ENCODE measurements at places on chromosomes 2 and 18. TPM values are rescaled to one million over a fixed set of nuclear protein-coding genes. Genes with fewer than 3 reads are reported as not detected.

GRCh38 chr2:112713585-112713925, 7.3 kb upstream of the NT5DC4 start:
- no peak for DNase-seq

DNA sequence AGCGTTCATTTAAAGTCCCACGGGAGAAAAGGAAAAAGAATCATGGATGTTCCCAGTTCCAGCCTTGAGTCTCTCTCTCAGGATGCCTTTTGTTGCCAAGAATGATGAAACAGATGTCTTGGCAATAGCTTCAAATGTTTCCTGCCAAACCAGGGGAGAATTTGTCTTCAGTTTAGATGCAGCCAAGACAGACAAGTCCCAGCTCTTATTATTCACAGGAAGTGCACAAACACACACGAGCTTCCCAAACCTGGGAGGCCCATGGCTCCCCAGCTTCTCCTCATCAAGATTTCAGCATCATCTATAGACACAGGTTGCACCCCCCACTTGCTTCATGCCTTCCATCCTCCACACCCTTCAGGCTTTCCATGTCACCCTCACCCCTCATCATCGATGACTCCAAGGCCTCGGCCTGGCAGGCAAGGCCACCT, 45.9 kb downstream of the HS1BP3 start:
- DNase-seq = no peak

GRCh38 chr18:80210312-80211083, 36.8 kb downstream of the PARD6G start:
- no peak for DNase-seq

DNA sequence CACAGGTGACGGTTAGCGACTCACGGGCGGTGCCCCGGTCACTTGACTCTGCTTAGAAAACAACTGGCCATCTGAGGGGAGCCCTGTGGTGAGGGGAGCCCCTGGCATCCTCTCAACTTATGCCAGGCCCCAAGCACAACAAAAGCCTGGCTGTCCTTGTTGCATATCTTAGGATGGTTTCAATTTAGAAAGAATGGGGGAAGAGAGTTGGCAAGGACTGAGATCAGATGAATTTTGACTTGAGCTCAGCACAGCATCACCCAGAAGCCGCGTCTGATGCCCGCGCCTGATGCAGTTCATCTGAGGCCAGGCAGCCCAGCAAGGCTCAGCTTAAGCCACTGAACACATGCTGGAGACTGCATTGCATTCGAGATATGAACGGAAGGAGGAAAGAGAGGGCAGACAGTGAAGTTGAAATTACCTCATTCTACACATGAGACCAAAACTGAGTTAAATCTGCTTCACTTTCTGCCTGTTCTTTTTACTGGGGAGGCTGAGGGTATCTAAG, 36.8 kb downstream of the MYT1L start:
- DNase-seq = no peak

GRCh38 chr2:64228918-64229317, 84.7 kb upstream of the PELI1 start:
- no peak for DNase-seq

DNA sequence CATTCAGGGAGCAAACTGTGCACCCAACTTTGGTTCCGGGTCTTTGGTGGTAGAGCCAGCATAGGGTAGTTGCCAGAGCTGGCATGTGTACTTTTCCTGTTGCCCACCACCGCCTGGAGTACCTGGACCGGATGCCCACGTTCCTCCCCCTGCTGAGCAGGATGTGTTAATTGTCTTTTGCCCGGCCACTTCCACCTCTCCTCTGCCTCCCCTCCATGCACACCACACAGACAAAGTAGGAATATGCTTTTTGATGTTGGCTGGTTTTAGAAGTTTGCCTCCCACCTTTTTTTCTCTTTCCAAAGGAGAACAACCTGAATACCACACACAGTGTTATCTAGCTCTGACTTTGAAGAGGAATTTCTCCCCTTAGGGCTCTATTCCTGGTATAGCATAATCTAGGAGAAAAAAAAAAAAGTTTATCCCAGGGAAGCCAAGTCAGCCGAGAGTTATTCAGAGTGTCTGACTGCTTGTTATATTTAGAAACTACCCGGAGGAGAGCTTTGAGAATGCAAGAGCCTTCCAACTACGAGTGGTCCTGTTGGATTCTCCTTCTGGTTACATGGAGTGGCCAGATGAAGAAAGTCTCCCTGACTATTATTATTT, 111.9 kb downstream of the SETBP1 start:
- no peak for DNase-seq

The KIAA1328 gene
- polyA plus RNA-seq = 13.3 TPM

GRCh38 chr2:217468042-217468830, 534.6 kb downstream of the TNS1 start:
- DNase-seq = no peak

GRCh38 chr2:180289627-180290026, 282.5 kb upstream of the CWC22 start:
- no peak for DNase-seq

GRCh38 chr2:107222466-107222865, 336.5 kb upstream of the ST6GAL2 start:
- DNase-seq = no peak

GRCh38 chr2:44952806-44953498, 11.4 kb downstream of the SIX3 start:
- no peak for DNase-seq

GRCh38 chr2:241842620-241843211, 16.0 kb downstream of the PDCD1 start:
- no peak for DNase-seq

DNA sequence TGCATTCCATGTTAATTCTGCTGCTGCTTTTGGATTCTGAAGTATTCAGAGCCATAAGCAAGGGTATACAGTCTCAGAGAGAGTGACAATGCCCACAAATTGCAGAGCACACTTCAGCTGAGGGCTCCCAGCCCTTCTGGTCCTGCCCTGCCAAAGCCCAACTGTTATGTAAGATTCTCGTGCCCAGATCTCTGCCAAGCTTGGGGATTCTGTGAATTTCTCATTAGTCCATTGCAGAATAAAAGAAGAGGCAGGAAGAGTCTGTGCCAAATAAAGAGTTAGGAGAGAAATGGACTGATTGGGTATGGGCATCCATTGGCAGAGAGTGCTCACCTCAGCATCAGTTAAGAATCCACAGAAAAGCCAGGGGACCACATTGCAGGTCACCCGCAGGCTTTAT, 112.0 kb upstream of the PNPT1 start:
- DNase-seq = no peak

- DNase-seq = no peak
Observed at GRCh38 chr2:39370101-39370500, 67.0 kb downstream of the MAP4K3 start.

DNA sequence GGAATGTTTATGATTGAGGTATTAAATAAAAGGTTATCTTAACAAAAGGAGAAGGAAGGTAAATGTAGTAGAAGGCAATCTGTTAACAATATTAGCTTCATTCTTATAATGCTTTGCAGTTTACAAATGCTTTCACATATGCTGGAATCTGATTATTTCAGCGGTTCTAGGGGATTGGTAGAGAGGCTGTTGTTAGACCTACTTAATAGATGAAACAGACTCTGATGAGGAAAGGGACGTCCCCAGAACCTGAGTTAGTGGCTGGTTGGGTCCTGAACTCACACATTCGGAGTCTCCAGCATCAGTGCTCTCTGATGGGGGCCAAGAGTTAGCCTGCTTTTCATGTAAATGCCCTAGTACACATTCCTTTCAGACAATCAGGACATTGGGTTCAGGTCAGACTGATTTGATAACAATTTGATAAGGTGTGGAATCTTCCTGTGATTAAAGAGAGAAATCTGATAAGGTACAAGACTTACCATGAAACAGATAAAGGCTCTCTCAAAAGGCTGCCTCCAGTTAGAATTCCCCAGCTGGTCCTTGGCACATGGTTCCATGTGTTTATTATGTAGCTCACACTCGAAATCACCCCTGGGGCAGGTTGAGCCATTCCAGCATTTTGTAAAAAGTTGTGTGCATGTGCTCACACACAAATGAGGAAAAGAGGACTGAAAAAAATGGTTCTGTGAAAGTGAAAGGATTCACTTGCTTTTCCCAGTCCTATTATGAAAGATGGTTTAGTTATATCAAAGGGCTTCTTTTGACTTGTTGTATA, 103.1 kb downstream of the GPD2 start:
- DNase-seq = no peak

Measured in left renal cortex interstitium (tissue), 4 donors.